Fibroblast of skin of right quadriceps (primary cell): ENCODE measurements at places on chromosomes 2 and 18.

DNA sequence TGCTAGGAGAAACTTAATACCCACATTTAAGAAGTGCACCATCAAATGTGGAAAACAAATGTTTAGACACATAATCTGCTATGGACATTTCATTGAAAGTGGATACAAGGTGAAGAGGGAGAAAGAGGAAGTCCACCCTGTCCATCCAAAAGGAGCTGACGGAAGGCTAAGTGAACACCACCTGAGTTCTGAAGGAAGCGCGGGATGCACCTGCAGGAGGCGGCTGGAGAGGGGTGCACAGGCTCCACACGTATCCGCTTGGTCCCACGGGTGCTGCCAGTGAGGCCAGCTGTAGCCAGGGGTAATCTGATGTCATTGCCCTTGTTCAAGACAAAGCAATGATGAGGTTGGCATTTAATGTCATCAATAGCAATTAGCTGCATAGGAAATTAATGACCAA lies 75.9 kb upstream of the TMEM18 start:
- DNase-seq: no peak

- DNase-seq: no peak
These were observed 8.0 kb downstream of the SLC38A11 start for GRCh38 chr2:164947281-164947680.

DNA sequence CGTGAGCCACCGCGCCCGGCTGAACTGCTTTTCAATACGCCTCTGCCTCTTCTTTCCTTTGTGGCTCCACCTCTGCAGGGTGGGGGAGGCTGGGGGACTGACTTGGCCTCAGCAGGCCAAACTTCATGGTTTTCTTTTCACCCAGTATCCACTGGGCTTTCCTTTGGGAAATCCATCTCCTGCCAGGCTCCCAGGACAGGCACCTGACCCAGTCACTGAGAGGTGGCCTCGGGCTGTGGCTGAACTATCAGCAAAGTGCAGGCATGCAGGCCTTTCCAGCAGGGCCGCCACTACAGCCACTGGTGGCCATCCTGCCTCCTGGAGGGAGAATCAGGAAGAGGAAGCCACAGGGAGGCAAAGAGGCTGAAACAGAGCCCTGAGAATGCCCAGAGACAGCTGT lies 33.4 kb upstream of the SEMA4C start:
- DNase-seq: no peak

GRCh38 chr2:114192362-114192761 lies 250.1 kb upstream of the DPP10 start:
- no peak for DNase-seq

- DNase-seq: no peak
These were observed 294.7 kb upstream of the LRP1B start for GRCh38 chr2:142425551-142425950.

- no peak for DNase-seq
These were observed 4.4 kb upstream of the RNF103 start for GRCh38 chr2:86628091-86628522.

DNA sequence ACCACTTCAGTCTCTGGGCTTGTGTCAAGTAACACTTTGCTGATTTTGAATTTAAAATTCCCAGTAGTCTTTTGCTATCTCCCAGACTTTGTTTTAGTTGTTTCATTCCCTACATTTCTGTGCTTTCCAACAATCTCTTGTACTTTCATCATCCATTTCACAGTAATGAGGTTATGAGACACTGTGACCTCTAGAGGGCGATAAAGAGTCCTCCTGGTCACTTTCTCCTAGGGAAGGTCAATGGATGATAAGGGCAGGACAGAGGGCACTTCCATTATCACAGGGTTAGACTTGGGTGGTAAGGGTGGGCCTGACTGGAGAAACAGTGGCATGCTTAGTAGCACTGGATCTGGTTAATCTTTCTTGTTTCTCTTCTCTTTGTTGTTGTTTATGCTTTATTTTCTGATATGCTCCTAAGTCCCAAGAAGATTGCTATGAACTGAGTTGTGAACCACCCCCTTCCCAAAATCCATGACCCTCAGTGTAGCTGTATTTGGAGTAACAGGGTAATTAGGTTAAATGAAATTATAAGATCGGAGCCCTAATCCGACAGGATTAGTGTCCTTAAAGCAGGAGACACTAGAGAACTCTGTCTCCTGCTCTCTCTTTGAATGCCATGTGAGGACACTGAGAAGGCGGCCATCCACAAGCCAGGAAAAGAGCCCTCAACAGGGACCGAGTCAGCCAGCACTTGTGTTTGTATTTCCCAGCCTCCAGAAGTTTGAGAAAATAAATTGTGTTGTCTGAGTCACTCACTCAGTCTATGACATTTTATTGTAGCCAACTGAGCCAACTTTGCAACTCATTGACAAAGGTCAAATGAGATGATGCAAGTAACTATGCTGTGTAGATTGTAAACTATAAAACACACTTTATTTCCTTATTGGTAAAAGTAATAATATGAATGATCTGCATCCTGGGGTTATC lies 779.2 kb downstream of the CNTNAP5 start:
- DNase-seq: peak; percentile 3

GRCh38 chr2:29632018-29632417 lies 289.4 kb downstream of the ALK start:
- DNase-seq: peak; percentile 67

- DNase-seq: no peak
These were observed 29.8 kb downstream of the PIEZO2 start for GRCh38 chr18:11119550-11119949.

DNA sequence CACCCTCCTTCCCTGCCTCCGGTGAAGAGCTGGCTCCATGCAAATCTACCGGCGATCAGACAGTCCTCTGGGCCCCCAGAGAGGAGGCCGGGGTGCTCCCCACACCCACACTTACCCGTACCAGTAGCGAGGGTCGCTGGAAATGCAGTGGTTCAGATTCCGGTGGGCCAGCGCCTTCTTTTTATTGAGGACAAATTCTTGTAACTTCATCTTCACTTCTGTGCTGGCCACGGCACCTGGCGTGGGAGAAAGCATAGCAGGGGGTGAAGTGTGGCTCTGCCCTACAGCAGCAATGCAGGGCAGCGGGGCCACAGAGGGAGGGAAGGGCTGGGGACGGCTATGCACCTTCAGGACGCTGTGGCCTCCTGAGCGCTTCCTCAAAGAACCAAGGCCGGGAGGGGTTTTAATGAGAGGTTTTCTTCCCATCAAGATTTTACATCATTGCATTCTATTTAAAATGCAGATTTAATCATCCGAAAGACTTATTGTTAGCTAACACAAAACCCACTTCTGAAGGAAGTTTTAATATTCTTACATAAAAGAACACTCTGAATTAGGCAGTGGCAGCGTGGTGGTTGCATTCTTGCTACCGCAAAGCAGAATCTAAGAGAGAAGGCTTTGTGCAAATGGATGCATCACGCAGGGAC lies 237.0 kb downstream of the HDAC4 start:
- no peak for DNase-seq

GRCh38 chr2:26712486-26713465 lies 20.3 kb downstream of the KCNK3 start:
- no peak for DNase-seq

- no peak for DNase-seq
These were observed 251.5 kb downstream of the TFCP2L1 start for GRCh38 chr2:121033461-121033996.

DNA sequence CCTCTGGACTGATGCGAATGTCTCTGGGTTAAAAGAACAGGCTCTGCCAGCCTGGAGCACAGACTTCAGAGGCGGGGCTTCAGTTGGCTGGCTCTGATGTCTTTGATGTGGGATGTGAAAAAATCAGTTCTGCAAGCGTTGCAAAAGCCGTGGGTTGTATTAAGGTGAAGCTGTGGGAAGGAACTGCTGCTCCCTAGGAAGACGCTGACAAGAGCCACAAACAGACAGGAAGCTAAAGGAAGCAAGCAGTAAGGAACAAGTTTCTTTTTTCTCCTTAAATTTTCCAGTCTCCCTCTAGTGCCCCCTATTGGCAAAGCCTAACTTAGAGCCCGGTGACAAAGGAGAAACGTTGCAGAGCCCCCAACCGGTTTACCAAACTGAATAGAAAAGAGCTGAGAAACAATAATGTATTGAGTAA lies 239.0 kb downstream of the CCDC178 start:
- peak; percentile 35 for DNase-seq

DNA sequence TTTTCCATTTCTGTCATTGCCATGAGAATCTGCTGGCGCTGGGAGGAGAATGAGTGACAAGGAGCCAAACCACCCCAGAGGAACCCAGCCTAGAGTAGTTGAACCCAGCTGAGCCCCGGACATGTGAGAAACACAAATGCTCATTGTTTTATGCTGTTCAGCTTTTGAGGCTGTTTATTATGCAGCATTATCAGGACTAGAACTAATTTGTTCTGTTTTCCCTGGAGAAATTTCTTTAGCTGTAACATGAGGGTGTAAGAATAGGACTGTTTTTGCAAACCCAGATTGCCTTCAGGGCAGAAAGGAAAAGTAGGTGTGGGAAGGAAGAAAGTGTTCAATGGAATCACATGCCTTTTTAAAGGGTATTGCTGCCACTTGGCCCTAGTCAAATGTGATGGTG lies 28.5 kb upstream of the DOCK10 start:
- no peak for DNase-seq

DNA sequence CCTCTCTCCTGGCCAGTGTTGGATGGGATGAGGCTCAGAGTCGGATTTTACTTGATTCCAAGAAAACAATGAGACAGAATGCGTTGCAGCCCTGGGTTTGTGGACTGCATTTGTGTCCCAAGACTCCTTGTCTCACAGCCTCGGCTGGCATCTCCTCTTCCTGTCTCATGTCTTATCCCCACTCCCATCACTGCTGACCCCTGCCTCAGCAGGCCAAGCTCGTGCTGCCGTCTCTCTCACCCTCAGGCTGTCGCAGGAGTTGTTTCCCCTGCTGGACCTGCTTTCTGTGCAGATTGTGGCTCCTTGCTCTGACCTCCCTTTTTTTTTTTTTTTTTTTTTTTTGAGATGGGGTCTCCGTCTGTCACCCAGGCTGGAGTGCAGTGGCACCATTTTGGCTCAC lies 70.2 kb upstream of the RALBP1 start:
- no peak for DNase-seq

GRCh38 chr2:173299764-173300163 lies 54.9 kb upstream of the CDCA7 start:
- DNase-seq: no peak

DNA sequence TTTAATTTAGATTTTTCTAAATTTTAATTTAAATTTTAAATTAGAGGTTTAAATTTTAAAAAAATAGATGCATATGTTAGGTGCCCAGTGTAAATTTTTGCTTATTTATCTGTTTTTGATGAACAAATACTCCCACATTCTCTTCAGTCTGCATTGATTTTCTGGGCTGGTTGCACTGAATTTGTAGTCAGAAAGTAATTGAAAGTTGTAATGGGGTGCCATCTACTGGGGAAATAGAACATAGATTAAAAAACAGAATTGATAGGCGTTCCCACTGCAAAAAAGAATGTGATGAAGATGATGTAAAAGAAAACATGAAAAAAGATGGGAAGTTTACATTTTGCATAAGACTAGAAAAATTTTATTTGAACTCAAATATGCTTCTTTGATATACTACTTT lies 51.7 kb upstream of the CCDC85A start:
- DNase-seq: peak; percentile 41
